BE2C (cell line): ENCODE measurements at places on chromosomes 16 and 17.

DNA sequence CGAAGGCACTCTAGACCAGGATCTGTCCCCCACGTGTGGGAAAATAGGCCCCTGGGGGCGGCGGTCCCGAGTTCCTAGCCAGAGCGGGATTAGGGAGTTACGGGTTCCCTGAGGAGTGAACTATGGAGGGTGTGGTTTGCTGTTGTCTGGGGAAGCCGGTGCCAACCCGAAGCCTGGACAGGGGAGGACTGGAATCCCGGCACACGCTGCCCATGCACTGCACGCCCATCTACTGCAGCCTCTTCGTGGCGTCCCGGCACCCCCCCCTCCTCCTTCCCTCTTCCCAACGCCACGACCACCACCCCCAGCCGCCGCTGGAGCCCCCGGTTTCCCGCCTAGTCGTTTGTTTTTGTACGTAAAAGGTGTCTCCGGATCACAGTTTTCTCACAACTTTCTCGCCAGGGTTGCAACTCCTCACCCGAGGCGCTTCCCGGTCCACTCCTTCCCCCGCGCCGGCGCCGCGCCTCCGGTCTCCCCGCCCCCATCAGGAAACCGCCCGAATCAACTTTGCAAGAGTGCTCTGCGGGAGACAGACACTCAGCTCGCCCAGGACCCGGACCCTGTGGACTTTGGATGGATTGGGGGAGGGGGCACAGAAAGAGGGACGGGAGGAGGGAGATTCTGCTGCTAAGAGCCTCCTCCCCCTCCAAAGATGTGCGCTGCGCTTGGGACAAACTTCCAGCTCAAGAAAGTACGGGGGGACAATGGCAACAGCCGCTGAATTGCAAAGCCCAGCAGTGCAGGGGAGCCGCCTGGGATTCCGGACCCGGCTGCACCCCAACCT is 1.4 kb upstream of the LHX1 start:
- DNase-seq = no peak

GRCh38 chr16:27511657-27512448 is 37.9 kb downstream of the GTF3C1 start:
- no peak for DNase-seq

GRCh38 chr17:77097631-77098180 is 43.1 kb upstream of the SEC14L1 start:
- no peak for DNase-seq

DNA sequence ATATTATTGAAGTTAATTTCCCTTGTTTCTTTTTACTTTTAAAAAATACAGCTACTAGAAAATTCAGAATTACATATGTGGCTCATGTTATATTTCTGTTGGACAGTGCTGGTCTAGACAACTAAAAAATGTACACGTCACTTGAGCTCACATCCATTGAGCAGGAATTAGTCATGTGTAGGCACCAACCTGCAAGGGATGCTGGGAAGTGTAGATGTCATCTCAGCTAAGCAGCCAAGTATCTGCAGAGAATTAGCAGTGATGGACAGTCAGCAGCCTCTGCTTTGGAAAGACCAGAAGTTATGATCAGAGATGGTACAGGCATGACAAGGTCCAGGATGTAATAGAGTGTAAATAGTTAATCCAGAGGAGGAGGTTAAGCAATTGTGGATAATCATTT is 87.1 kb upstream of the HS3ST2 start:
- DNase-seq = no peak

DNA sequence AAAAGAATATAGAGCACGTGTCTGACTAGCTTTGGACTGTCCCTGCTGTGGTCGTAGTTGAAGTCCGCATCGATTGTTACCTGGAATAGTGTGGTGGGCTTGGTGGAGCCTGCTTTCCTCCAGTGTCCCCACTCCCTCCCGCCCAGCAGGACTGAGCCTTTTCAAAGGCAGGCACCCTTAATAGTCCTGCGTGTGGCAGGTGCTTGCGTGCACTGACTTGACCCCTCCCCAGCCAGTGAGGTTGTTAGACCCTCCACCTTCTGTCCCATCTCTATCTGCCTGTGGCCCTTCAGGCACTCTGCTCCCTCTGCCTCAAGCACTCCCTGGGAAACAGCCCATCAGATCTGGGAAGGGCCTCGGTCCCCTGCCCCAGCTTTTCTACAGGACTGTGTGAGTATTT is 36.6 kb downstream of the TMEM11 start:
- DNase-seq = no peak

DNA sequence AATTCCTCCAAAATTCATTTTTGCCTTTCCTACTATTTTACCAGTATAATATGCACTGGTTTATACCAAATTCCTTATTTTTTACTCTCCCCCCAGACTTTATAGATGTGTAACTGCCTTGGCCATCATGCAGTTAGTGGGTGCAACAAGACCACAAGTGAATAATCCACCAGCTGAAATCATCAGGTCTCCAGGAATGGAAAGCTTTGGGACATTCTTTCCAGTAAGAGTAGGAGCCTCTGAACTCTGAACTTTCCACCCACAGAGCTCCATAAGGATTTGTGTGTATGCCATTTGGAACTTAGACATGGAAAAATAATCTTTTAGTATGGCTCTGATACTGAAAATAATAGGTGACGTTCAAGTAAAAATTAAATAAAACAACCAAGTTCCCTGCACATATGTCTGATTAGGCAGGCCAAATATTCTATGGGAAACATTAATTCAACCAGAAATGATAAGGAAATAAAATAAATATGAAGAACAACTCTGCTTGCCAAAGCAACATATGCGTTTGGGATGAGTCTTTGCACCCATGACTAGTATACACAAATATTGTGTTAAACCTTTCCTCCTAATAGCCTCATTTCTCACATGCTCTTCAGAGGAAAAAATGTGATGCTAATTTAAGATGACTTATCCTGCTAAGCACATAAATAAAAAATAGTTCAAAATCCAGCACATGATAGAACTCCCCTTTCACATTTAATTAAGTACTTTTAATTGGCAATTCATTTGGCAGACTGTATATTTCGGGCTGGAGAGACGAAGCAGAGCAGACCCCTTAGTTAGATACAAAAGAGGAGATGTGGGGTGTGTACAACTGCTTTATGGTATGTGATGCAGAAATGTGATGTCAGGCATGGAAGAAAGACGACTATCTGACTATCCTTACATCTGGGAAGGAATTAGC is 11.6 kb upstream of the LYRM9 start:
- DNase-seq = no peak

- DNase-seq = peak; percentile 62
Observed at GRCh38 chr17:42118545-42118944, 2.6 kb downstream of the KAT2A start.

DNA sequence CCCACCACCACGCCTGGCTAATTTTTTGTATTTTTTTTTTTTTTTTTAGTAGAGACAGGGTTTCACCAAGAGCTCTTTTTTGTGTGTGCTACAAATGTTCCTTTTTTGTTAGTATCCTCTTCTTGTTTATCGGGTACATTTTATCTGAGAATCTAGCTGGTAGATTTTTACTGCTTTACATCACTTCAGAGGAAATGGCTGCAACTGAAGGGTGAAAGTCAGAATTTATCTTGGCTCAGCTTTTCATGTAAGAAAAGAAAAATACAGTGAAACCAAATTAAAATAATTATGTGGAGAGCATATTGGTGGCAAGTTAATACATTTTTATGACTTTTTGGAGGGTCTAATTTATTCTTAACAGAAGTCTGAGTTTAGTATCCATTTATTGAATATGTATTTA is 26.0 kb downstream of the CBFB start:
- DNase-seq = no peak

- no peak for DNase-seq
Observed at GRCh38 chr16:25270577-25270976, 12.9 kb upstream of the ZKSCAN2 start.

DNA sequence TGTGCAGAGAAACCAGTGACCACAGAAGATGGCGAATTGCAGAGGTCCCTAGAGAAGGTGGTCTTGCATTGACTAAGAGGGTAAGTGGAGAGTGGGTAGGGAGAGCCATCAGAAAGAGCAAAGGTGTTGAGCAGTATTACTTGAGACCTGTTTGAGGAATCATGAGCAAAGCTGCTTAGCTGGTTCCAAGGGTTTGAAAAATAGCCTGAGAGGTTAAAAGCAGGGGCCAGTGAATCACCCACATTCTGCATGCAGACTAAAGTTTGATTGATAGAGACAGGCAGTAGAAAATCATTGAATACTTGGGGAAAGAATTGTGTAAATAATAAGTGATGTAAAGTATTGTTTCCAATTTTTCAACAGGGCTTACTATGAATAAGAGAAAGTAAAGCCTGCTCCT is 34.0 kb upstream of the KCNJ16 start:
- DNase-seq = no peak

DNA sequence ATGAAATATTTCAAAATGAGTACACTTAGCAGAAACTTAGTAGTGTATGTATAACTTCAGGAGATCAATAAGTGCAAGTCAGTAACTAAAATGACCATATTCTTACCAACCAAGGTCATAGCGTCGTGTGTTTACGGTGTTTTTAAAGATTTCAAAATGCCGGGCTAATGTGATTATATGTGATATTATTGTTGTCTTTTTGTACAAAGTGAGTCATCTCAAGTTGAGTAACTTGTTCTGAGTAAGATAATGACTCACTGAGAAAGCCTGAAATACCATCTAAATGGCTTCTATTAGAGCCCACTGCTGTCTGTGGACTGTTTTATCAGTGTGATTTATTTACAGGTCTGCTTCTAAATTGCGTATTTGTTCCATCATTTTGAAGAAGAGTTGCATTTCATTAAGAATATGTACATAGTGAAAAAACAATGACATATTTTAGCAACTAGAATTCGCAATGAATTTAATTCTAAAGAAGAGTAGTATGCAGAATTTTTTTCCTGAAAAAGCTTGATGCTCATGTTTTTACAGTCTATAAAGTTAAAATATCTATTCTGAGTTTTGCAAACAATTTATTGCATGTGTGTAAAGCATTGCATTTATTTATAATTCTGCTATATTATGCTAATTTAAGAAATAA is 12.7 kb downstream of the KRT12 start:
- no peak for DNase-seq

GRCh38 chr16:454397-454940 is 29.0 kb downstream of the RAB11FIP3 start:
- DNase-seq = no peak

DNA sequence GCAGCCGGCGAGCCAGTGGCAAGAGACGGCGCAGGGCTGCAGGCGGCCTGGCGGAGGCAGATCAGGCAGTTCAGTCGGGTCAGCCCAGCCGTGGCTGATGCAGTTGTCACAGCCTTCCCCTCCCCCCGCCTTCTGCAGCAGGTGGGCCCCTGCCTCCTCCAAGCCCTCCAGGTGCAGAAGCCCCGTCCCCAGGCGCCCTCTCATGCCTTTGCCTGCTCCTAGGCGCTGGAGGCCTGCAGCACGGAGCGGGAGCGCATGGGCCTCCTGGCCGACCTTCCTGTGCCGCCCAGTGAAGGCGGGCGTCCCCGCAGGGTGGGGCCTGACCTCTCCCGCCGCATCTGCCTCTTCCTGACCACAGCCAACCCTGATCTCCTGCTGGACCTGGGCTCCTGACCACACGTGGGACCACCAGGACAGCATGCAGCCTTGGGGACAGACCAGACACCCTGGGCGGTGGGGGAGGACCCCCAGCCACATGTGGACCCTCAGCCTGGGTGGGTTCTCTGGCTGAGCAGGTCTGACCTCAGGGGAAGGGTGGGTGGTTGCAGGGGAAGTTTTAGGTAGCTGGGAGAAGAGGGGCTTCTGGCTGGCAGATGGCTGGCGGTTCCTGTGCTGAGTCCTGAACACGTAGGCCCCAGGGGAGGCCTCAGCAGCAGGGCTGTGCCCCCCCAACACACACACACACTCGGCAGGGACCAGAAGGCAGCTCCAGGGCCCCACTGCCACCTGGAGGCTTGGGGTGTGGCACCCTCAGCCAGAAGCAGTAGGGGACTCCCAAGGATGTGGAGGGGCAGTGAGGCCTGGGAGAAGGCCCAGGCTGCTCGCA is 3.1 kb upstream of the MRPS34 start:
- DNase-seq = peak; percentile 27

DNA sequence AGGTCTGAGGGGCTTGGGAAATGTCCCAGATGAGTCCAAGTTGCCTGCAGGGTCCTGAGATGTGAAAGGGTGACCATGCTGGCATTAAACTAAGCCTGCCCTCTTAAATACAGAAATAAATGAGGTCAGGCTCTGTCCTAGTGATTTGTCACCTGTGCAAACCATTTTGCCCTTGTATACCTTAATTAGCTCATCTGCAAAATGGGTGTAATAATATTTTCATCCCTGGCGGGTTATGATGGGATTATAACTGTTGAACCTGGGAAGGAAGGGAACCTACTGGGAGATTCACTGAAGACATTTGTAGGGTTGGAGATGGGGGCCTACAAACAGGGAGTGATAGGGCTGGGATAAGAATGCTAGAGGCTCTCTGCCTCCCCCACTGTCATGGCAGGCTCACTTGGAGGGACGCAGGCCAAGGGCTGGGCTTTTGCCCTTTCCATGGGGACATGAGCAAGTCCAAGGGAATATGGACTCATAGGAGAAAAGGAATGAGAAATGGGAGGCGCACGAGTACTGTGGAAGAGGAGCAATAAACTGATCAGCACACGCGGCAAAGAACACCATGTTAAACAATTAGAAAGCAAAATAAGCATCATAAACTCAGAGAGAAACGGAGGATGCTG is 4.4 kb downstream of the NKD1 start:
- DNase-seq = no peak

DNA sequence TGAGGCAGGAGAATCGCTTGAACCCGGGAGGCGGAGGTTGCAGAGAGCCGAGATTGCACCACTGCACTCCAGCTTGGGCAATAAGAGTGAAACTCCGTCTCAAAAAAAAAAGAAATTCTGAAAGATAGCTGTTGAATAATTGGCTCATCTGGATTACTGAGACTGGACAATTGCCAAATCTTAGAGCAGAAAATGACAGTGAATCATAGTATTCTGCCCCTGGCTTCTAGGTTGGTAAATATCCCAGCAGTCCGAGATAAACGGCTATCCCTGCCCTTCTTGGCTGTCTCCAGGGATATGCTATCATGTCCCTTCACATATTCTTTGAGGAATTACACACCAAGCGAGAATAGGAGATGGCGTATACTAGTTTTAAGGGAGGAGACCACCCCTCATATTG is 35.5 kb upstream of the METTL16 start:
- DNase-seq = peak; percentile 36

- peak; percentile 84 for DNase-seq
Observed at GRCh38 chr17:82611140-82612058, 36.8 kb downstream of the WDR45B start.

DNA sequence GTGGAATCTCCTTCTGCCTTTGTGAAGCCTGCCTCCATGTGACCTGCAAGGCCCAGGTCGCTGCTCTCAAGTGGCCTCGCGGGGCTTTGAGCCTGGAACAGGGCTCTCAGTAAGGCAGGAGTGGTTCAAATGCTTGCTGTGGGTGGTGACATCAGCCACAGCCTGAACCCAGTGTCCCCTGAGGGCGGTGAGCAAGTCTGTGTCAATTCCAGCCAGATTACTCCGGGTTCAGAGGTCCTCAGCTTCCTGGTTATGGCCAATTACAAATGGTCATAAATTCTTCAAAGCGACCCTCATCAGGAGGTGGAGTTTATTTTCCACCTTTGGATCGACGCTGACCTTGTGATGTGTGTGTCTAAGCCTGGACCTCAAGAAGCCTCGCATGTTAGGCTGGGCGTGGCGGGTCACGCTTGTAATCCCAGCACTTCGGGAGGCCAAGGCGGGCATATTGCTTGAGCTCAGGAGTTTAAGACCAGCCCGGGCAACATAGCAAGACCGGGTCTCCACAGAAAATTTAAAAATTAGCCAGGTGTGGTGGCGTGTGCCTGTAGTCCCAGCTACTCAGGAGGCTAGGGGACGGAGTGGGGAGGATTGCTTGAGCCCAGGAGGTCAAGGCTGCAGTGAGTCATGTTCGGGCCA is 17.3 kb downstream of the LGALS3BP start:
- no peak for DNase-seq

GRCh38 chr16:986925-987582 is 5.5 kb downstream of the SOX8 start:
- DNase-seq = peak; percentile 72

- DNase-seq = no peak
Observed at GRCh38 chr17:63369233-63369632, 76.9 kb downstream of the CYB561 start.
